Type B pancreatic cell (in vitro differentiated cells): ENCODE measurements at places on chromosomes 4 and X.

- no peak for DNase-seq
These were observed 33.9 kb downstream of the ZBTB49 start for GRCh38 chr4:4323705-4324534.

- peak; percentile 43 for DNase-seq
These were observed 62.0 kb downstream of the ASMT start for GRCh38 chrX:1676866-1677265.

DNA sequence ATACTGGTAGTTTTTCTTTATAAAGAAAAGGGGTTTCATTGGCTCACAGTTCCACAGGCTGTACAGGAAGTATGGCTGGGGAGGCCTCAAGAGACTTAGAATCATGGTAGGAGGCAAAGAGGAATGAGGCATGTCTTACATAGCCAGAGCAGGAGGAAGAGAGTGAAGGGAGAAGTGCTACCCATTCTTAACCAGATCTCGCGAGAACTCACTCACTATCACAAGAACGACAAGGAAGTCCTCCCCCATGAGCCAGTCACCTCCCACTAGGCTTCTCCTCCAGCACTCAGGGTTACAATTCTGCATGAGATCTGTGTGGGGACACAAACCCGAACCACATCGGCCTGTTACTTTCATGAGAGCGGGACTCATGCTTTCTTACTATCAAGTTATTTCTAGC lies 240.5 kb downstream of the TENM3 start:
- DNase-seq, result no peak

DNA sequence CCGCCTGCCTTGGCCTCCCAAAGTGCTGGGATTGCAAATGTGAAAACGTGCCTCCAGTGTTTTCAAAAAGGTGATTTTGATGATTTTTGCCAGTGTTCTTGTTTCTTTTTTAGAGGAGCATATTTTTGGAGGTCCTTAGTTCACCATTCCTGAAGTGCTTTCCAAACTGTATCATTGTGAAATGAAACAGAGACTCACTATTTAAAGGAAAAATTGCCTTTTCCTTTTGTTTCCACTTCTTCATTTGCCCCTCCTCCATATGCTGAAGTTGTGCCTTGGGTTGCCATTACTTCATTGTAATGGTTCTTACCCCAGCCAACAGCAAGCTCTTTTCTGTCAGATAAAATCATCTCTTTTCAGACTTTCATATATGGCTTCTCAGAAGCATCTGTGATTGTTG lies 164.4 kb downstream of the FNIP2 start:
- DNase-seq, result no peak

GRCh38 chr4:100945789-100946188 lies 401.5 kb downstream of the PPP3CA start:
- DNase-seq, result no peak

DNA sequence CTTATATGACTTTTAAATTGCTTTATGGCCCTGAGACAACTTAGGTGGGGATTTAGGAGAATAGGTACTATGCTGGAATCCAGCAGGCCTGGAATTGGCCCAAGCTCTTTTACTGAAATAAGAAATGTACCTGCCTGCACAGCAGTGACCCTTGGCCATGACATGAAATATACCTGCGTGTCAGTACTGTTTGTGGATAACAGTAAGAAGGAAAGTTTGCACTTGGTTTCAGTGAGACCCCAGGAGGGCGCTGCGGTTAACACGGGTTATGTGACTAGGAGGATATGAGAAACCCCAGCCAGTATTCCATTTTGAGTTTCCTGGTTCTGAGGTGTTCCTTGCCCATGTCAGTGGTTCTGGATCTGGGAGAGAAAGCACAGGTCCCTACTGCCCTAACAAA lies 5.3 kb downstream of the MTM1 start:
- DNase-seq, result no peak

- no peak for DNase-seq
These were observed 8.9 kb upstream of the RUFY3 start for GRCh38 chr4:70712604-70713452.

DNA sequence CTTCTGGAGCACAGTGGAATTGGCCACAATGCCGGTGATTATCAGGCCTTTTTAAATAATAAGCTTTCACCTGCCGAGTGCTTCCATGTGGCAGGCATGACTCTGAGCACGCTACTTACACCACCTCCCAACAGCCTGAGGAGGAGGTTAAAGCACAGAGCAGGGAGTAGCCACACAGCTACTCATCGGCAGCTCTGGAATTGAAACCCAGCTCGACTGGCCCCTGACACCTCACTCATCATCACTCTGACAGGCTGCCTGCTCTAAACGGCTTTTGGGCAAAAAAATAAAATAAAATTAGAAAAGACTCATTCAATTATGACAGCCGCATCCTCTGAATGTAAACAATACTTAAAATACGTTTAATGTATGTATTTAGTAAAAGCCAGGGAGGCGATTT lies 326.4 kb upstream of the NOCT start:
- DNase-seq, result no peak

GRCh38 chr4:140839888-140840790 lies 84.0 kb upstream of the TBC1D9 start:
- no peak for DNase-seq

GRCh38 chrX:56803850-56804681 lies 75.0 kb downstream of the NBDY start:
- peak; percentile 47 for DNase-seq

DNA sequence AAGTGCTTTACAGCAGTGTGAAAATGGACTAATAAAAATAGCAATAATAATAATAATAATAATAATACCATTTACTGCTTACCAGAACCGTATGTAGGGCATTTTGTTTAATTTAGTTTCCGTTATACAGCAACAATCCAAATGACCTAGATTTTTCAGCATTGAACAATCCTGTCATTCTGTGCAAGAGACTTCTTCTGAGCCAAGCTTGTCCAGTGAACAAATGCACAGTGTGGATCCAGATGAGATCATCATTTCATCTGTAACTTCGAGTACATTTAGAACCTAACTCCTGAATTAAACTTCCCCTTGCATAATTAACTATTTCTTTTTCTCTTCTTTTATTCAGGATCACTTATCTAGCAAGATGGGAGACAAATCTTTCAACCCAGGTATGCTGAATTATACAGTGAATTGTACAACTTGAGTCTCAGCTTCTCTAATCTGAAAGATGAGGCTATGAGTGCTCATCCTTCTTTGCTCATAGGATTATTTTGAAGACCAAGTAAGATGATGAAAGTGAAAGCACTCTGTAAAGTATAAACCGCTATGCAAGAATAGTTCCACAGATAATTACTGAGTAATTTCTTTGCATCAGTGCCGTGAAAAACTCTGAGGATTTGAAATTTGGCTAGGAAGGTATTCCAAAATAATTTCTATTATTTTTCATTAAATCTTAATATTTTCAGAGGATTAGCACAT lies 6.6 kb downstream of the CLNK start:
- DNase-seq, result no peak

DNA sequence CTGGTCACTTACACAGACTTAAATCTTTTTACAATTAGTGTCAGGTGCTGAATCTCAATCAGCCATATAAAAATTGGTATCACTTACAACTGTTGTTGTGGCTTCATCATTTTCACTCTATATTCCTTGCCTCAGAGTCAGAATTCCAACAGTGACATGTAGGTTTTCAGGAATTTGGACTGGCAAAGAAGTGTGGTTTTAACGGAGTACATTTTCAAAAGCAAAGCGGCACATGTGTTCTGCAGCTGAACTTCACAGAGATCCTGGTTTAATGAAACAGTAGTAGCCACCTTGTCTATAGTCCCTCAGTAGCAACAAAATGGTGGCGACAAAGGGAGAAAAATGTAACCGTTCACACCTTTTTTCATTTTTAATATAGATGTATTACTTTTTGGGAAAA lies 486.6 kb downstream of the FAT4 start:
- no peak for DNase-seq

GRCh38 chr4:84792366-84793301 lies 173.9 kb downstream of the WDFY3 start:
- no peak for DNase-seq

DNA sequence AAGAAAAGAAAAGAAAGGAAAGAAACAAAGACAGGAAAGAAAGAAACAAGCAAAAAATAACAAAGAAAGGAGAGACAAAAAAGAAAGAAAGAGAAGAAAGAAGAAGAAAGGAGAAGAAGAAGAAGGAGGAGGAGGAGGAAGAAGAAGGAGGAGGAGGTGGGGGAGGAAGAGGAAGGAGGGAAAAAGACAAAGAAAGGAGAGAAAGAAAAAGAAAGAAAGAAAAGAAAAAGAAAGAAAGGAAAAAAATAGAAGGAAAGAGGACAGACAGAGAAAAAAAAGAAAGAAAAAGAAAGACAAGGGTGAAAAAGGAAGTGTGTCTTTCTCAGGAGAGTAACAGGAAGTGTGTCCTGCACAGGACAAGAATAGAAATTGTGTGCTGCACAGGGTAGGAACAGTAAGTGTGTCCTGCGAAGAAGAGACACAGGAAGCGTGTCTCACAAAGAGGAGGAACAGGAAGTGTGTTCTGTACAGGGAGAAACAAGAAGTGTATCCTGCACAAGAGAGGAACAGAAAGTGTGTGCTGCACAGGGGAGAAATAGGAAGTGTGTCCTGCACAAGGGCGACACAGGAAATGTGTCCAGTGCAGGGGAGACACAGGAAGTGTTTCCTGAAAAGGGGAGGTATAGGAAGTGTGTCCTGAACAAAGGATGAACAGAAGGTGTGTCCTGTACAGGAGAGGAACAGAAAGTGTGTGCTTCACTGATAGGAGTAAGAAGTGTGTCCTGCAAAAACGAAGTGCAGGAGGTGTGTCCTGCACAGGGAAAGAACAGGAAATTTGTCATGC lies 101.2 kb downstream of the ARSF start:
- DNase-seq, result no peak

- no peak for DNase-seq
These were observed 1424.9 kb upstream of the PCDH7 start for GRCh38 chr4:29295280-29295679.

DNA sequence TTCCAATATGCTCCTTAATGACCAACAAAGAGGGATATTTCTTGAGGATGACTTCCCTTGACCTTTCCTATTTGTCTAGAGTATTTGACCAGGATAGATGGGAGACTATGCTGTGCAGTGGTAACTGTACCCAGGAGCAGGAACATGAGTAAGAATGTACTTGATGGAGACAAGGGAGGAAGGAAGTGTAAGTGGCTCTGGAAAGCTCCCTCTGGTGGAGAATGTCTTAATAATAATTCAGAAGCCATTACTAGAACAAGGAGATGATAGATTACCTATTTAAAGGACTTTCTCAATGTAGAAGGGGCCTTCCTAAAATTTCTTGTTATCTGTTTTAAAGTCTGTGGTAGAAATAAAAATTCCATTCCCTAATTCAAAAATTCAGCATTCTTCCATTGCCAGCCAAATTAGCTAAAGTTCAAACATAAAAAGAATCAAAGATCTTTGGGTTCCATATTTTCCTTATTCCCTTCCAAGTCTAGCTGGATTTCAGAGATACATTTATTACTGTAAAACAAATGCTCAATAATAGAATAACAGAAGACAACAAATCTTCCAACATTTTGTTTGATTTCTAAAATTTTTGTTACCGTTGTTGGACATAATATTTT lies 83.8 kb downstream of the GRID2 start:
- no peak for DNase-seq

- DNase-seq, result no peak
These were observed 58.8 kb downstream of the FRMPD4 start for GRCh38 chrX:12197030-12197429.

GRCh38 chr4:173521467-173522159 lies 8.4 kb downstream of the HAND2 start:
- no peak for DNase-seq

DNA sequence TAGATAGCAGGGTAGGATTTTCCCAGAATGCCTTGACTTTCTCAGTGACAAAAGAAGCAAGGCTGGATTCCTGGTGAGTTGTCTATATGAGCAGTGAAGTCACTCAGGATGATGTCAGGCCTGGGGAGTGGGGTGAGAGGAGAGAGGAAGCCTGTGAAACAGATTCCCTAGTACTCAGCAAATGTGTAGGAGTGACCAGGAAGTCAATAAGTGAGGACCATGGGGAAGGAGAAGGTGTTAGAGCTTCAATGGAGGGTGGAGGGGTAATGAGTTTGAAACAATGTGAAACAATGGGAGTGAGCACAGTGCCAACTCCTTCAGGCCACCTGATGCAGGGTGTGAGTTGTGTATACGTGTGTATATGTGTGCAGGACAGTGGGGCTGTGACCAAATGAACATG lies 2.4 kb upstream of the SLC9A6 start:
- no peak for DNase-seq

DNA sequence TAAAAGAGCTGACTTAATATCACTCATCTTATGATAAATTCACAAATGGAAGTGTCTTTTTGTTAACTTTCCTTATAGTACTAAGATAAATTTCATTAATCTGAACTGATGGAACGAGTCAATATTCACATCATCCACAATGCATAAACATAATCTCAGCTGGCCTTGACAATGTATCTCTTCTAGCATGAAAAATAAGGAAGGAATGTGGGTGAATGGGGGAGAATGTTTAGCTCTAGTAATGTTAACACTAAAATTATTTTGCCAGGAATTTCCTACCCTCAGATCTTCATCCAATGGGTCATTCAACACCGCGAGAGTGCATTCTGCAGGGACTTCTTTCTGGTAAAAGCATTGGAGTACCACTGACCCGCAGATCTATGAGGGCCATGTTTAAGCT lies 15.8 kb downstream of the TRPC3 start:
- no peak for DNase-seq

DNA sequence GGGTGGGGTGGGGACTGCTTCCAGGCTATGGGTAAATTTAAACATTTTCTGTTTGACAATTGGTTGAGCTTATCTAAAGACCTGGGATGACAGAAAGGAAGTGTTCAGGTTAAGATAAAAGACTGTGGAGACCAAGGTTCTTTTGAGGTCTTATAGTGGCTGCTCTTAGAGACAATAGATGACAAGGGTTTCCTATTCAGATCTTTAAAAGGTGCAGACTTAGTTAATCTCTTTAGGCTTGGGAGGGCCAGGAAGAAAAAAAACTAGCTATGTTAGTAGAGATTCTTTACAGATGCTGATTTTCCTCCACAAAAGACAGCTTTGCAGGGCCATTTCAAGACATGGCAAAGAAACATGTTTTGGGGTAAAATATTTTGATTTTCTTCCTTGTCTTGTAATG lies 972.5 kb downstream of the CCSER1 start:
- DNase-seq, result no peak

- DNase-seq, result peak; percentile 56
These were observed 133.3 kb downstream of the CPZ start for GRCh38 chr4:8725845-8726244.

GRCh38 chr4:81566161-81566591 lies 94.5 kb upstream of the RASGEF1B start:
- no peak for DNase-seq

DNA sequence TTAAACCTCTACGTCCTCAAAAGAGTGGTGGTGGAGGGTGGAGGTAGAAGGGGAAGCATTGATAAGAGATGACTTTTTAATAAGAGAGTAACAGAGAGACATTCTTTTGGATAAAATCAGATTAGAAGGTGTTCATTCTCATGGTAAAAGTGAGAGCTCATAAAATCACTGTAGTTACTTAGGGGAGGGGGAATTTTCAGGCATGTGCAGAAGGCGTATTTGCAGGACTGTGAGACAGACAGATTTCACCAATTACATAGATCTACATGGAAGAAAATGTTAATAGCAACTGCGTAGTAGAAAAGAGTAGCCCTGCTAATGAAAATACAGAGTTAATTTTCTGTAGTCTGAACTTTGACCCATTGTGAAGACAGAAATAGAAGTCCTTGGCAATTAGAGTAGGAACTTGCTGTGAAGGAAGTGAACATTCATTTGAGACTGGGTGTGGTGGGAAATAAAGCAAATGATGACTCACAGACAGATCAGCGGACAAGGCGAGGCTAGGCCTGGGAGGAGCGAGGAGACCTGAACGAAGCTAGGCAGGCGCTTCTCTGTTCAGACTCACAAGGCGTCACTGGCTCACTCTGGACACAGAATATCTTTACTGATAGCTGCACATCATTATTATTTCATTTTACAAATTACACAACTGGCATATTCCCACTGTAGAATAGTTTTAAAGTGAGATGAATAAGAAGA lies 57.2 kb upstream of the FAM9C start:
- no peak for DNase-seq
